T-cell (primary cell): ENCODE measurements at places on chromosomes 12 and 14.

DNA sequence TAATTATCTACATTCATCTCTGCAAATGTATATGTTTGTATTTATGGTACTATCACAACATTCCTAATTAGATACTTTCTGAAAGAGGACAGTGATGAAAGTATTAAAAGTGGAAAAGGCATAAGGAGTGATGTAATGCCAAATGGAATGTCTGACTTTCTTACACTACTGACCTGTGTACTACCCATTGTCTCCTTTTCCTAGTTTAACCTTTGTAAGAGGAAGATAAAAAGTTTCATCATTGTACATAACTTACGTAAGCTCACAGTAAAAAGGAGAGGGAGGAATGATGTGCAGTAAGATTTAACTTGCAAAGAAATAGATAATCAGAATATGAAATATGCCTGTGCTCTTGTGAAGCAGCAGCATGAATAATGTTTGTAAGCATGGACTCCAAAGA, 55.9 kb downstream of the SOX5 start:
- no peak for DNase-seq

- no peak for DNase-seq
These were observed 74.2 kb upstream of the C14orf180 start for GRCh38 chr14:104505085-104506074.

GRCh38 chr12:3534511-3534910, 43.5 kb downstream of the PRMT8 start:
- DNase-seq: no peak

- DNase-seq: no peak
These were observed 522.3 kb downstream of the MED13L start for GRCh38 chr12:115755061-115755724.

DNA sequence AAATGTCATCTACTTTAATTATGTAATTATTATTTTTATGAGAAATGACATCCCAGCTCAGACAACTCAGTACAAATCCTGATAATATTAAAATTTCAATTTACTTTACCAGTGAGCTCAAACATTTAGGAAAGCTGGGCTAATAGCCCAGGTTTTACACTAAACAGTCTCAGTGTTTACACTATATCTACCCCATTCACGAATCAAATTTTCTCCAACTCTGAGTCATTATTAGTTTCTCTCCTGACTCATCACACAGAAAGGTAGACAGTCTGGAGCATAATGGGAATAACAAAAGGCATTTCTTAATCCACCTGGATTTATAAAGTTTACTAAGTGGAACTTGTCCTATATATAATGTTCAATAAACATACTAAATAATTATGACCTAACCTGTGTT, 5.7 kb downstream of the PAWR start:
- DNase-seq: no peak

- DNase-seq: no peak
These were observed 3.0 kb upstream of the CLEC2B start for GRCh38 chr12:9872162-9872561.

- DNase-seq: no peak
These were observed 66.5 kb upstream of the MON2 start for GRCh38 chr12:62400135-62400534.

GRCh38 chr12:6953442-6954315, 2.5 kb downstream of the PTPN6 start:
- peak; percentile 56 for DNase-seq

GRCh38 chr12:115160271-115161128, 476.5 kb upstream of the TBX3 start:
- no peak for DNase-seq

GRCh38 chr14:21506557-21506956, 4.6 kb downstream of the METTL3 start:
- DNase-seq: no peak

GRCh38 chr12:71393625-71394024, 46.0 kb upstream of the LGR5 start:
- no peak for DNase-seq

GRCh38 chr12:111581434-111582132, 17.5 kb downstream of the ATXN2 start:
- no peak for DNase-seq

DNA sequence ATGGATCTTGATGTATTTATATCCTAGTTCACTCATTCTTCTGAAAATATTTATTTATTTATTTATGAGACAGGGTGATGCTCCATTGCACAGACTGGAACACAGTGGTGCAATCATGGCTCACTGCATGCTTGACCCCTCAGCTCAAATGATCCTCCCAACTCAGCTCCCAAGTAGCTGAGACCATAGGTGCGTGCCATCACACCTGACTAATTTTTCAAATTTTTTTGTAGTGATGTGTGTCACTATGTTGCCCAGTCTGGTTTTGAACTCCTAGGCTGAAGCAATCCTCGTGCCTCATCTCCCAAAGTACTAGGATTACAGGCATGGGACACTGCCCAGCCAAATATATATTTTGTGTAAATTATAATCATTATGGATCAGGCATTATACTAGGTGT, 595.6 kb upstream of the ATP2B1 start:
- no peak for DNase-seq

- DNase-seq: peak; percentile 8
These were observed 12.9 kb downstream of the ANKRD13A start for GRCh38 chr12:110012137-110012536.

DNA sequence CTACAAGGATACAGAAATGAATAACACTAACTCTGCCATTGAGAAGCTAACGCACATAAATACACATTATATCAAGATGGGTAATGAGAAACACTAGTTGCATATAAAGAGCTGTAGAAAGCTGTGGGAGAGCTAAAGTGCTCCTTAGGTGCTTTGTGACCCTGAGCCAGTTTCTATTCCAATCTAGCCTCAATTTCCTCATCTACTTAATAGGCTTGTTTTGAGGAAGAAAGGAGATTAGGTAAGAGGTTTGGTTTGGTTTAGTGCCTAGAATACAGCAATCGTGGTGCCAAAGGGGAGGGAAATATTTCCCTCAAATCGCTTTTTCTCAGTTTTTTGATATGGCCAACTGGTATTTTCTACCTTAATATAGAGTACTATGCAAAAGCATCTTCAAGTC, 994 bp downstream of the SRP54 start:
- no peak for DNase-seq

GRCh38 chr12:10131111-10131690, 1.2 kb upstream of the CLEC7A start:
- no peak for DNase-seq

- no peak for DNase-seq
These were observed 784 bp downstream of the PSMA6 start for GRCh38 chr14:35292770-35293561.

DNA sequence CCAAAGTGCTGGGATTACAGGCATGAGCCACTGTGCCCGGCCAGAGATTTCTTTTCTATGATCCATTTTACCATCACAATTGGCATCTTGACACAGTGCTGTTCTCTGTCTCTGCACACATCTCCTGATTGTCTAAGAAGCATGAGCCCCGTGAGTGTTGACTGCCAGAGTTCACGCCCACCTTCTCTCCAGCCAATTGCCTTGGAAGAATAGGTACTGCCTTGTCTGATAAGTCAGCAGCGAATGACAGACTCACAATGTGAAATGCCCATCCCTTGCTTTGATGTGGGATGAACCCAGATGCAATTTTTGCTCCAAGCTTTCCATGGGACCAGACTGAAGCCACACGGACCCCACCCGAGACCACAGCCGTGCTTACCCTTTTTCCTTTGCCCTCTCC, 19.3 kb downstream of the EIF5 start:
- DNase-seq: no peak

DNA sequence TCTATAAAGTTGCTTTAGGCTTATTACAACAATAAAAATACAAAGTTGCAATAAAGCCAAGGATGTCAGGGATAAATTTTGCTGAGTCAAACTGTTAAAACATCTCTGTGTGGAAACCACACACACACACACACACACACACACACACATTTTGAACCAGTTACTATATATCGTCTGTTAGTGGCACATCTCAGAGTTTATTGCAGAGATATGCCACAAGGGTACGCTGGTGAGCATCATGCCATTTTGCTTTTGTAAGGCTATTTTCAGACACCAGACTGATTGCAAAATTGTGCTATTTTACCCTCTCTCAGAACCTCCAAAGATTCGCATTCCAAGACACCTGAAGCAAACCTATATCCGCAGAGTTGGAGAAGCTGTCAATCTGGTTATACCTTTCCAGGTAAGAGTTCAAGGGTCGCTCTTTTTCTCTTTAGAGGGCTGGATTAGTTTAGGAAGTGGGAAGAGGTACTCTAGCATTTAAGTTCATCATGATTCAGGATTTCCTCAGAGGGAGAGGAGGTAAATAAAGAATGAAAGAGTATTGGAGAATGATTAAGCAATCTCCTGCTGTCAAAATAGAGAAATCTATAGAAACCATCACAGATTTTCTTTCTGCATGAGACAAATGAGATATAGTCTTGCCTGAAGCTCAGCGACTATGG, 27.3 kb upstream of the CHPT1 start:
- peak; percentile 49 for DNase-seq

DNA sequence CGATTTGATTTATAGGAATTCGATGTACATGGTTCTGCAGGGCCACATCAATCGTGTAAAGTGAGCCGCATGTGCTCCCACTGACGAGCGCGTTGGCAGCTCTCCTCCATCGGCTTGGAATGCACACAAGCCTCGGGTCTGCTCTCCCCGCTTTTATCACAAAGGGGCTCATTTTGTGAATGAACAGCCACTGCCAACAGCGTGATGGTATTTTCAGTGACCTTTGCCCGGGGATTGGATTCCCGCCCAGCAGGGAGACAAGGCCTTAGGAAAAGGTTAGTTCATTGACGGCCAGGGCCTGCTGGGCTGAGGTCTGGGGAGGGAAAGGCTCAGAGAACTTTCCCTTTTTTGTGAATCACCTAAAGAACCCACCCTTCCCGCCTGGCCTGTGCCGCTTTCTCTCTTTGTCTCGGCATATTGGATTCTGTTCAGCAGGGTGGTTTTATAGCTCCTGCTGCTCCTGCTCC, 232.1 kb downstream of the MSRB3 start:
- DNase-seq: no peak

- no peak for DNase-seq
These were observed 16.8 kb downstream of the SCAF11 start for GRCh38 chr12:45973526-45973925.

GRCh38 chr14:96627386-96627785, 125.2 kb downstream of the PAPOLA start:
- no peak for DNase-seq

DNA sequence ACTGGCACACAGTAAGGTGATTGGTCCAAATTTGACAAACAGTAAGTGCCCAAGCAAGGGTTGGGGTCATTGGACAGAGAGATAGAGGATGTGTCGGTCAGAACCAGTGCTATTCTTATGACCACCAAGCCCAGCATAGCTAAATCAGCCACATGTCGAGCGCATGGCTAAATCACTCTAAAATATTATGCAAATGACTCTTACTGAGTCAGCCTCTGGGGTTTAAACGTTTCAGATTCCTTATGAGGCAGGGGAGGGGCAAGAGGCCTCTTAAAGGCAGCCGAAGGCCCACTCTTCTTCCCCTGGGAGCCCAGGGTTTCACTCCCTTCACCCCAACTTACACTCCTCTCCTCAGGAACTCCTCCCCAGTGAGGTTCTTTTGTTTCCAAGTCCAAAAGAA, 603 bp upstream of the ENDOU start:
- DNase-seq: no peak

DNA sequence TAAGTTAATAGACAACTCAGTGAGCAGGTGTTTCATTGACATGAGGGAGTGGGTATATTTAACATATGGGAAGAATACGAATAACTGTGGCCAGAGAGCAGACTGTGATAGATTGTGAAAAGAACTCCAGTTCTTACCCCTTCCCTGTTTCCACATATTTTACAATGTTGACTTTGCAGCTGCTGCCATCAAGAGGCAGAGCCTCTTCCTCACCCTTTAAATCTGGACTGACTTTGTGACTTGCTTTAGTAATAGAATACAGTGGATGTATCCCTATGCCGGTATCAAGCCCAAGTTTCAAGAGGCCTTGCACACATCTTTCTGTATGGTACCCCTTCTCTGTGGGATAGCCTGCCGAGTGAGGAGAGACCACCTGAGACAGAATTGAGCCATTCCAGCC, 356.7 kb downstream of the ETNK1 start:
- no peak for DNase-seq

GRCh38 chr12:10771132-10771733, 31.2 kb downstream of the TAS2R7 start:
- DNase-seq: peak; percentile 73

GRCh38 chr14:49212721-49213120, 373.5 kb downstream of the RPS29 start:
- no peak for DNase-seq

DNA sequence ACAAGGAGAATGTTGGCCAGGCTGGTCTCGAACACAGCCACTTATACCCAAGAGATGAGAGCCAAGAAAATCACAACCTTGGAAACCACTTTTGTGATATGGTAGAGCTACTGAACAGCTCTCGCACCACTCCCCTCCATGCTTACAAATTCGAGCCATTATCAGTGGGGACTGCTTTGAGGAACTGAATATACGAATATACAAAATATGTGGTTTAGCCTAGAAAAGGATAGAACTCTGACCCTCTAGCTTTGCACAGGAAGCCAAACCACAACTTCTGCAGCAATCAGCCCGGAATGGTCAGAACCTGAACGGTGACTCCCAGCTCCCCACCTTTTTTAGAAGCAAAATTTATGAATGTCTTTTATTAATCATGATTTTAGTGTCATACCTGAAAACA, 129.8 kb upstream of the TMEM132C start:
- no peak for DNase-seq
